IMR-90 (cell line): ENCODE measurements at places on chromosomes 5 and 9.

- no peak for DNase-seq
Observed at GRCh38 chr9:70576116-70576515, 161.7 kb upstream of the KLF9 start.

GRCh38 chr9:136156209-136157120 is 37.8 kb upstream of the TMEM250 start:
- no peak for DNase-seq

GRCh38 chr9:95327239-95327865 is 9.8 kb upstream of the FANCC start:
- no peak for DNase-seq

GRCh38 chr9:89576404-89576839 is 28.4 kb upstream of the GADD45G start:
- DNase-seq, result peak; percentile 50

DNA sequence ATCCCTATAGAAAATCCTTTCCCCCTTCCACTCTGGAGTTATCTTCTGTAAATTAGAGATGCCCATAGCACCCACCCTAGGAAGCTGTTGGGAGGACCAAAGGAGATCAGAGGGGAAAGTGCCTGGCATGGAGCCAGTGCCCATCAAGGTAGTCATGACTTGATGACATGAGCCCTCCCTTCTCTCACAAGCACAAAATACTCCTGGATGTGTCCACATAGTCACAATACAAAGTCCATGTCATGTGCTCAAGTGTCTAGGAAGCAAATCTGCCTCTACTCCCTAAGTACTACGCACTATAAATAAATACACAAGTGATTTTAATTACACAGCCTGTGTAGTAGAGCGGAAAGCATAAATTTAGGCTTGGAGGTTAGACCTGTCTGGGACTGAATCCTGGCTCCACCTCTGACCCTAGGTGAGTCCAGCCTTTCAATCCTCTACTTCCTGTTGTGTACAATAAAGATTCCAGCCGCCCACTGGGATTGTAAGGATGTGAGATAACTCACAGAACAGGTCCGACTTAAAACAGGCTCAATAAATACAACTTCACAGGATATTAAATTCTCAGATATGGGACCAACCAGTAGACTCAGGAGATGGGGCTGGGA is 30.6 kb downstream of the TTC39B start:
- no peak for DNase-seq
